ENCODE measurements at places on chromosomes 5 and 9. TPM values are rescaled to one million over a fixed set of nuclear protein-coding genes. Genes with fewer than 3 reads are reported as not detected.

IL31RA gene
- not detected for total RNA-seq

FGD3 gene
- 0.68 TPM for total RNA-seq

AFAP1L1 gene
- total RNA-seq, result 0.36 TPM

EMB gene
- 40.6 TPM for total RNA-seq

SPINK13 gene
- total RNA-seq, result not detected

IFNK gene
- total RNA-seq, result not detected

SNCAIP gene
- 5.4 TPM for total RNA-seq

EGR1 gene
- total RNA-seq, result 31.3 TPM

GOLGA1 gene
- total RNA-seq, result 9.5 TPM

ZSWIM6 gene
- 32.2 TPM for total RNA-seq

MYMK gene
- total RNA-seq, result not detected

WWC1 gene
- 6.3 TPM for total RNA-seq

SIT1 gene
- total RNA-seq, result 0.56 TPM

PWWP2A gene
- total RNA-seq, result 37.1 TPM

SPDL1 gene
- total RNA-seq, result 91.4 TPM

CARD6 gene
- not detected for total RNA-seq

PCDHGB2 gene
- 2.1 TPM for total RNA-seq

WNT8A gene
- 0.25 TPM for total RNA-seq

ACSL6 gene
- not detected for total RNA-seq

FBN2 gene
- total RNA-seq, result 113 TPM

TIFAB gene
- not detected for total RNA-seq

PDE6A gene
- not detected for total RNA-seq

RAI14 gene
- 54.6 TPM for total RNA-seq

LPAR1 gene
- total RNA-seq, result 36.0 TPM

FGF18 gene
- 0.22 TPM for total RNA-seq

NFIB gene
- 0.40 TPM for total RNA-seq

FUBP3 gene
- total RNA-seq, result 87.2 TPM

CDC25C gene
- 45.8 TPM for total RNA-seq

FOXD4L6 gene
- total RNA-seq, result not detected

CAPSL gene
- 0.15 TPM for total RNA-seq

HSD17B4 gene
- total RNA-seq, result 184 TPM

C9orf50 gene
- total RNA-seq, result not detected

PSAT1 gene
- total RNA-seq, result 357 TPM

MYORG gene
- 0.03 TPM for total RNA-seq

SLC36A1 gene
- 7.8 TPM for total RNA-seq

ANKRD18B gene
- total RNA-seq, result 14.7 TPM

SLC45A2 gene
- 0.06 TPM for total RNA-seq

SLC6A3 gene
- 0.32 TPM for total RNA-seq

SH2D3C gene
- 1.9 TPM for total RNA-seq

GPR151 gene
- not detected for total RNA-seq

PRRC1 gene
- total RNA-seq, result 58.9 TPM

PIP5K1B gene
- total RNA-seq, result 1.3 TPM

FREM1 gene
- 1.1 TPM for total RNA-seq

FOXD4L4 gene
- 0.15 TPM for total RNA-seq

ZBED3 gene
- 1.2 TPM for total RNA-seq

SPAG8 gene
- total RNA-seq, result 1.6 TPM

ATG10 gene
- total RNA-seq, result 13.9 TPM

PCDHB10 gene
- total RNA-seq, result 9.3 TPM

NIPAL4 gene
- total RNA-seq, result not detected

Data from neural progenitor cell (in vitro differentiated cells).